ENCODE measurements at places on chromosomes 1 and 21.

- no peak overlapping the region for H3K4me3 ChIP-seq
- no peak overlapping the region for H3K27ac ChIP-seq
- no peak for DNase-seq
- no peaks in the 10 kb centered on the region for H3K4me1 ChIP-seq
- no peaks in the 10 kb centered on the region for H3K36me3 ChIP-seq
- no peaks in the 10 kb centered on the region for H3K27me3 ChIP-seq
Observed at GRCh38 chr21:22842875-22843274, 1844.7 kb downstream of the NCAM2 start.

DNA sequence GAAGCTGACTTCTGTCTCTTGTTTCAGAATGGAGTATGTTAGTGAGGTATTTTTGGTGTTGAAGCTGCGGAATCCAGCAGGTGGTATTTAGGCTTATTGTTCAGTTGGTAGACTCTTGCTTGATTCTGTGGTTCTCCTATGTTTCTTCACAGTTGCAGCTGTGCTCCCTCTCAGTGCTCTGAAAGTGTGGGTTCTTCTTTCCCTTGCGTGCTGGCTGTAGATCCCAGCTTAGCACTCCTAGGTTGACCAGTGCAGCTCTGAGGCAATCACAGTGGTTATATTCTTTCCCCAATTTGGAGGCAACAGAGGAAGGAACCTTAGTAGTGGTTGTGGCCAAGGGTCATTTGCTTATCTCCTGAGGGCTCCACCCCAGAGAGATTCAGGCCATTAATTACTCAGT lies 269.2 kb upstream of the NRIP1 start:
- peaks cover 7% of the 10 kb centered on the region for H3K27me3 ChIP-seq
- H3K27ac ChIP-seq, result peak overlapping the region; percentile 53
- no peak for DNase-seq
- H3K36me3 ChIP-seq, result no peaks in the 10 kb centered on the region

DNA sequence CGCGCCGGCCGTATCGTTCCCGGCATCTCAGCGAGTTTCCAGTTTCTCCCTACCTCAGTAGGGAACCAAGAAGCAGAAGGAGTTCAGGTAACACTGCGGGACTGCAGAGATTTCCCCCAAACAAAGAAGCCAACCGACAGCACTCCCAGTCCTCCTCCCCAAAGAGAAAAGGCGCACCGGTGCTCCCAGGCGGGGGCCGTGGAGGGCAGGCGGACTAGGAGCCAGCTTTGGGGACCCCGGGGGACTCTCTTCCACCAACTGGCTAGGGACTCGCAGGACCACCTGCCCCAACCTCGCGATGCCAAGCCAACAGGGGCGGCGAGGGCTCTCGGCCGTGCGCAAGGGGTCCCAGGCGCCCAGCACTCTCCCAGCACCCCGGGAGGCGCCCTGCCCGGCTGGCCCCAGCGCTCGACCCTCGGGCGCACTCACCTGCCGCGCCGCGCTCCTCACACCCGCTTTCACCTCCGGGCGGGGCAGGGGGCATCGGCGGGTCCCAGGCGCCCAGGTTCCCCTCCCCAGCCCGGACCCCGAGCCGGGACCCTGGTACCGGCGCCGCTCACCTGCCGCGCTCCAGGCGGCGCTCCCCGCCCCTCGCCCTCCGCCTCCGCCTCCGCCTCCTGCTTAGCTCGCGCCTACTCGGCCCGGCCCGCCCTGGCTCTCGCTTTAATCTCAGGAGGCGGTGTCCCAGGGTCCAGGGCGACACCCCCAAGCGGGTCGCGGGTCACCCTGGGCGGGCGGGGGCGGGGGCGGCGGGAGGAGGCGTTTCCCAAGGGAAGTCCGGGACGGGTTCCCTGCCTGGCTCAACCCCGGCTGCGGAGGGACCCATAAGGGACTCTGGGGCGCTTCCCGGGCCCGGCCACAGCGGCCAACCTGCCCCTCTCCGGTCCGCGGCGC lies at the start of gene TMPRSS2:
TSS of gene TMPRSS2 (minus strand) at position 638 of the 894 bp plus-strand sequence. CDS start 10,025 bp downstream, outside the sequence.
- H3K27me3 ChIP-seq, result peaks cover 81% of the 10 kb centered on the region
- no peak within 1 kb of the TSS for H3K4me3 ChIP-seq
- no peaks in the 10 kb centered on the region for H3K36me3 ChIP-seq

GRCh38 chr1:222600281-222600680 lies 10.5 kb upstream of the TAF1A start:
- no peak overlapping the region for H3K27ac ChIP-seq
- H3K4me1 ChIP-seq, result peaks cover 5% of the 10 kb centered on the region
- peaks cover 13% of the 10 kb centered on the region for H3K36me3 ChIP-seq
- no peak overlapping the region for H3K4me3 ChIP-seq

DNA sequence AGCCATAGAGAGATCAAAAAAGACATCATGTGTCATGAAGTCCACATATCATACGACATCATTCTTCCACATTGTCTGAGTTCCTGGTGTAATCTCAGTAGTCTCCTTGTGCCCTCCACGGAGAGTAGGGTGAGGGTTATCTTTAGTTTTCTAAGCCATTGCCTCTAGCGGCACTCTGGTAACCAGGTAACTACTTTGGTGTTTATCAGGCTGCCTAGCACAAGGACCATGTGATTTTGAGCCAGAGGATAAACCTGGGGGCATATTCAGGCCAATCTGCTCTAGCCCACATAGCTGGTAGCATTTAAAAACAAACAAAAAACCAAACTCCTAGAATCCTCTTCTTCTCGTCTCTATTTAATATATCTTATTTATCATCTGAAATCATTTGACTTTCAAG lies 147.4 kb downstream of the GDAP2 start:
- H3K4me1 ChIP-seq, result peaks cover 4% of the 10 kb centered on the region
- peaks cover 13% of the 10 kb centered on the region for H3K27me3 ChIP-seq
- no peak overlapping the region for H3K4me3 ChIP-seq
- H3K27ac ChIP-seq, result no peak overlapping the region
- no peaks in the 10 kb centered on the region for H3K36me3 ChIP-seq

GRCh38 chr1:52571783-52572182 lies 18.9 kb upstream of the TUT4 start:
- H3K27ac ChIP-seq, result no peak overlapping the region
- no peaks in the 10 kb centered on the region for H3K36me3 ChIP-seq
- H3K4me3 ChIP-seq, result no peak overlapping the region
- peaks cover 21% of the 10 kb centered on the region for H3K4me1 ChIP-seq
- H3K27me3 ChIP-seq, result no peaks in the 10 kb centered on the region

- peaks cover 98% of the 10 kb centered on the region for H3K36me3 ChIP-seq
- H3K4me1 ChIP-seq, result peaks cover 52% of the 10 kb centered on the region
- no peaks in the 10 kb centered on the region for H3K27me3 ChIP-seq
- no peak overlapping the region for H3K4me3 ChIP-seq
- DNase-seq, result no peak
Observed at GRCh38 chr1:30738040-30738714, 14.8 kb upstream of the MATN1 start.

DNA sequence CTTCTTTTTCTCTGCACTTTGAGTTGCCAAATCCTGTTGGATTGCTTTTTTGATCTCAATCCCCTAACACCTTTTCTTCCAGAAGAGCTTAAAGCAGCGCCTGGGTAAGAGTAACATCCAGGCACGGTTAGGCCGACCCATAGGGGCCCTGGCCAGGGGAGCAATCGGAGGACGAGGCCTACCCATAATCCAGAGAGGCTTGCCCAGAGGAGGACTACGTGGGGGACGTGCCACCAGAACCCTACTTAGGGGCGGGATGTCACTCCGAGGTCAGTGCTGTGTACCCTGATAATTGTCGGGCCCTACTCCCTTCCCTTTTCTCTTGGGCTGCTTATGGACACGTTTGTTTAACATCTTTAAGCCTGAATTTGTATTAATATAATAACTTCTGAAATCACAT lies 8.3 kb downstream of the CHTOP start:
- H3K27me3 ChIP-seq, result no peaks in the 10 kb centered on the region
- H3K4me1 ChIP-seq, result peaks cover 34% of the 10 kb centered on the region
- H3K36me3 ChIP-seq, result peaks cover 60% of the 10 kb centered on the region
- H3K4me3 ChIP-seq, result no peak overlapping the region
- no peak overlapping the region for H3K27ac ChIP-seq
- no peak for DNase-seq

- no peaks in the 10 kb centered on the region for H3K36me3 ChIP-seq
- no peak for DNase-seq
- no peaks in the 10 kb centered on the region for H3K4me1 ChIP-seq
- H3K27ac ChIP-seq, result no peak overlapping the region
- no peaks in the 10 kb centered on the region for H3K27me3 ChIP-seq
Observed at GRCh38 chr1:215819114-215819513, 252.0 kb downstream of the KCTD3 start.

Measured in stimulated activated naive B cell treated with anti-CD40 and anti-IgM and Interleukin-4, amounts not matched to agents 10 μg/mL and 1 μg/mL and 100 μg/mL, for 72 hours (primary cell).